GF-D8 (cell line): ENCODE measurements at places on chromosomes 1 and 21.

GRCh38 chr1:27135541-27136235 is 19.2 kb downstream of the SLC9A1 start:
- no peak for DNase-seq

DNA sequence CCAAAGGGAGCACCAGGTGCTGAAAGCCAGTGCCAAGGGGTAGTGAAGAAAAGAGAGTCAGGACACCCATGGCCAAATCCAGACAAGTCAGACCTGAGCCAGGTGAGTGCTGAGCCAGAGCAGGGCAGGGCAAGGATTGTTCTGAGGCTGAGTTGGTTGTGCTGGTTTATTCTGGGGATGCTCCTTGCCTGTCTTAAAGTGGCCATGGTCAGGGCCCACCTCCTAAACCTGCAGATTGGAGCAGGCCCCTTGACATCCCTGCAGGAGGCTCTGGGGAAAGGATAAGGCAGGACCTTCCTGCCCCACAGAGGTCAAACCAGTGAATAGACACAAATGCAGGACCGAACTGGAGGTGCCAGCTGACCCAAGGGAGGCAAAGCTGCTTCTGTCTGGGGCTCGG is 138.4 kb downstream of the HIVEP3 start:
- no peak for DNase-seq

DNA sequence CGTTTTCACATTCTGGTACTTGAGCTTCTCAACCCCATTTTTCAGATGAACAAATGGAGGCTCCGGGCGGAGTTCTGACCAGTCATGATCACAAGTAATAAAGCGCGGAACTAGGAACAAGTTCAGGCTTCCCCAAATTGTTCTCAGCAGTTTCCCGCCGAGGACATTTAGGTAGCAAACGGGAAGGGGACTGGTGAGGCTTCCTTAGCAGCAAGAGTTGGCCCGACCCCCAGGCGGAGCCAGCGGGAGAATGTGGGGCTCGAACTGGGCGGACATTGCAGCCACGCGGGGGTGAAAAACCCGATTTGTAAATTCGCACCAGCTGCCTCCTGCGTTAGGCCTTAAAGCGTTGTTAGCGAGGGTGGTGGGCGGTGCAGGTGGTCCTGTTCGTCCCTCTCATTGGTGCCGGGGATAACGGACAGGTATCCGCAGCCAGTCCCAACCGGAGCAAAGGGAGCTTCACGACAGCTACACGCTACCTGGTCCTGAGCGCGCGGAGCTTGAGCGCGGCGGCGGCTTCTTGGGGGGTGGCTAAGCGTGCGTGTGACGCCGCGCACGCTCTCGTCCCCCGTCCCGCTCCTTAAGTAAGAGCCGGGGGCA is 15.3 kb downstream of the SEMA6C start:
- DNase-seq: no peak

GRCh38 chr1:203152158-203153034 is 23.2 kb downstream of the MYBPH start:
- no peak for DNase-seq

DNA sequence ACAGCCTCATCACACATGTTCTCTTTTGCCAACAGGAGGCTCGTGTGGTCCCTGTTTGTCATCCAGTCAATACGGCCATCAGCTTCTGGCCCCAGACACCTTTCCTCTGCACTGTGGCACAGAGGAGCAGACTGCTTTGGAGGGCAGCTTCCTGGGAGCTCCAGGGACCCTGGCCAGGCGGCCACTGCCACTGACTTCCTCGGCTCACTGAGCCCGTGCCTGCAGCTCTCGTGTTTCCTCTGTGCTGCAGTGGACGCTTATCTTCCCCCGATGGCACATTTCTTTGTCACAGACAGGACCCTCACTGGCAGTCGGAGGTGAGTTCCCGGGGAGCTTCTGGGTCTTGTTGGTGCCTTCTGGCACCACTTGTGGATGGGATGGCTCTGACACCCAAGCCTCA is 67.0 kb upstream of the DIRAS3 start:
- DNase-seq: no peak

GRCh38 chr1:204370176-204370575 is 10.4 kb upstream of the PLEKHA6 start:
- DNase-seq: no peak

DNA sequence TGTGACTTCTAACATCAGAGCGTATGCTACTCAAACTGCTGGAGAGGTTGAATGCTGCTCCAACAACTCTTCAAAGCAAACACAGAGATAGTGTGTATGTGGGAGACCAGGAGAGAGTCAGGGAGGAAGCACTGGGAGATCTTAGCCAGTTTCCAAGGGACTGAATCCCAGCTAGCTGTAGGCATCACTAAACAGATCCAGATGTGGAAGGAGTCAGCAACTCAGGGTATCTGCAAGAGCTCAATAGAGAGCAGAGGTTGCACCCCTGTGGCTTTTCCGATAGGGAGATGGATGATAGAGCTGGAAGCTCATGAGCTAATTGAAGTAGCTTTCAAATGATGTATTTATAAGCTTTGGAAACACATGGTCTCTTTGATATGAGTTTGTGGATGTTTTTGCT is 168.9 kb upstream of the HOOK1 start:
- DNase-seq: no peak

DNA sequence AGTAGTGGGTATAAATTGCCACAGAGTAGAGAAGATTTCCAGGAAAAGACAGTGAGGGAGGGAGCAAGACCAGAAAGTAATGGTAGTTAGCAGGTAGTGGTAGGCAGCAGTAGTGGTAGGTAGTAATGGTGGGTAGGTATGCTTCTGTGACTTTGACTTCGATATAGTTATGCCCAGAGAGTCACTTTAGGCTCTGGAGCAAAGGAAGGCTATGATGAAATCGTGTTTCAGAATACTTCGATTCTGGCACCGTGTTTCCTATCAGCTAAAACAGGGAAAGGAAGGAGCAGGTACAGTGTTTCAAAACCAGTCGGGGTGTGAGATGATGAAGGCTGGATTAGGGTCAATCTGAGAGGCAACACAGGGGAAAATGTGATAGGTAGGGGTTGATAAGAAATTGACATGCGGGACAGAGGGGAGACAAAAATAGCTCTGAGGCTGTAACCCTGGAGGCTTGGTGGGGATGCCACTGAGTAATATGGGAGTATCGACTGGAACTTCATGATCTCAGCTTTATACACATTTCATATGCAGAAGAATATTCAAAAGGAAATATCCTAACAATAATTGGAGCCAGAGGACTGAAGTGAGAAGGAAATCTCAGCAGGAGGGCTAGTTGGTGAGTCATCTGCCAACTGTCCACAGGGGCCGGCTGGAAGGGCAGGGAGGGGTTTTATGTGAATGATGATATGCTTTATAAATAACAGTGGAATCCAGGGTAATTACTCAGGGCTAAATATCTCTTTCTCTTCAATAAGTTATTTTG is 25.2 kb upstream of the TRIM45 start:
- DNase-seq: no peak

DNA sequence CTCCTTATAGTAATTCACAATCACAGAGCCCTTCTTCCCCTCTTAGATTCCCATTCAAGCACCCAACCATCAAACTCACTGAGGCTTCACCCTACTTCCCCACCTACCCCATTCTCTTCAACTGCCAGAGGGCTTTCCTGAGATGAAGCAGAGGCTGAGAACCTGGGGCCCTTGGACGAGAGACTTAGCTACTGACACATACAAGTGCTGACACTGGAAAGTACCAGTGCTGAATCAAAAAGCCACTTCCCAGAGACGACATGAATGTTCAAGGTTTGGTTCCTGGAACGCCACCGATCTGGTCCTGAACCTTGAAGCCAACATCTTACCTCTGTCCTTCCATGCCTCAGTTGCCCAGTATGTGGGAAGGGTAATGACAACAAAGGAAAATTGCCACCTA is 16.6 kb upstream of the RAP1A start:
- DNase-seq: no peak

GRCh38 chr1:63454269-63454668 is 68.8 kb downstream of the ITGB3BP start:
- DNase-seq: no peak

DNA sequence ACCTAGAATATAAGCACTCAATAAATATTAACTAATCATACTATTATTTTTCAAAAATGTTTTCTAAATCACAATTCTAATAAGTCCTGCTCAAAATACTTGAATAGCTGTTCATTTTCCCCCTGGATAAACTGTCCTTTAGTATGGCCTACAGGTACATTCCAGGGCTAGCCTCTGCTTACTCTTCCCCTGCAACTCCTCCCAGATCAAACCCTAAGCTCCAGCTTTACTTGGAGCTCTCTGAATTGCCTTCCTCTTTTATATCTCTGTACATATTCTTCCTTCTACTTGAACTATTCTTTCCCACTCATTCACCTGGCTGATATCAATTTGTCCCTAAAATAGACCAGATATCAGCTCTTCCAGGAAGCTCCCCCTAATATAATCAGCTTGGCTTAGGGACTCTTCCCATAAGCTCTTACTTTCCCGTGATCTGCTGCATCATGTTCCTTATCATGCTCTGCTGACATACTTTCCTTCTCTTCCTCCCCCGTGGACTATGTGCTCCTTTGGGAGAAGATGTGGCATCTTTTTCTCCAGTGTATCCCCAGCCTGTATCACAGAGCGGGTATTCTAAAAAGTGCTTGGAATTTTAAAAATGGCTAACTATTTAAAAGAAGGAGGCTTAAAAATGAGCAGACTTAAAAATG is 43.1 kb upstream of the PIGC start:
- DNase-seq: no peak

GRCh38 chr21:43911015-43911934 is 46.3 kb downstream of the AGPAT3 start:
- no peak for DNase-seq

DNA sequence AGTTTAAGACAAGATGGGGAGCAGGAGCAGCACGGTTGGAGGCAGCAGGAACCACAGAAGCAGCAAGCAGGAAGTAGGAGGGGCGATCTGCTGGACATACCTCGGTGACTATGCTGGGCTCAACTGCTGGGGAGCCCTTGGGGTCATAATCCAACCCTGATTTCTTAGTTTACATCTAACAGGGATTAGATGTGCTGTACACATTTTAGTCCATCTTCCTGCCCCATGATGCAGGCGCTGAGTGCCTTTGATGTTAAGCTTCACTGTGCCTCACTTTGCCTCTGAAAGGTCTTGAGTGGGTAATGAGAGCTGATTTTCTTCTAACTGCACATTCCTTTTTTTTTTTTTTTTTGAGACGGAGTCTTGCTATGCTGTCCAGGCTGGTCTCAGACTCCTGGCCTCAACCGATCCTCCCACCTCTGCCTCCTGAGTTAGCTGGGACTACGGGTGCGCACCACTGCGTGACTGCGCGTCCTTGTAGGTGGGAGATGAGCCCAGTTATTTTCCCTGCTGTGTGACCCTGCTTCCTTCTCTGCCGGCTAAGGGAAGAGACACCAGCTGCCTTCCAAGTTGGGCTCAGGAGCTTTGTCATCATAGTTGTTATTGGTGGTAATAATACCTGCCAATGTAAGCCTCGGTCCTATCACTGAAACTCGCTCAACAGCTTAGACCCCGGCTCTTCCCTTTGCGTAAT is 1.1 kb upstream of the RCAN3 start:
- DNase-seq: peak; percentile 22

DNA sequence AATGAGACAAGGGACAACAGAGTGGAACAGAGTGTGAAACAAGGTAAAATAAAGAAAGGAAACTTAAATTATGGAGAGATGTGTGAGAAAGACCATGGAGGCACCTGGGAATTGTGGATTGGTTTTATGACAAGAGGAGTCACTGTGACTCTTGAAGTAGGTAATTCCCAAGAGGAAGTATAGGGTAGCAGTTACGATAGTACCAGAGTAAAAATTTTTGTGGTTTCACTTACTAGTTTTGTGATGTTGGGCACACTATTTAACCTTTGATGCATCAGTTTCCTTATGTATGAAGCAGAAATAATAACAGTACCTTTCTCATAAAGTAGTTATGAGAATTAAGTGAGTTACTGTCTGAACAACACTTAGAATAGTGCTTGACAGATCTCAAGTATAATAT is 267.9 kb upstream of the DPYD start:
- DNase-seq: no peak

GRCh38 chr1:233939451-233939850 is 35.0 kb downstream of the SLC35F3 start:
- DNase-seq: no peak

GRCh38 chr1:76267631-76268030 is 193.1 kb downstream of the ST6GALNAC3 start:
- no peak for DNase-seq

- no peak for DNase-seq
Measured at GRCh38 chr1:32703479-32704291, 1.1 kb upstream of the SYNC start.

- no peak for DNase-seq
Measured at GRCh38 chr1:168498159-168498631, 45.6 kb downstream of the XCL2 start.

DNA sequence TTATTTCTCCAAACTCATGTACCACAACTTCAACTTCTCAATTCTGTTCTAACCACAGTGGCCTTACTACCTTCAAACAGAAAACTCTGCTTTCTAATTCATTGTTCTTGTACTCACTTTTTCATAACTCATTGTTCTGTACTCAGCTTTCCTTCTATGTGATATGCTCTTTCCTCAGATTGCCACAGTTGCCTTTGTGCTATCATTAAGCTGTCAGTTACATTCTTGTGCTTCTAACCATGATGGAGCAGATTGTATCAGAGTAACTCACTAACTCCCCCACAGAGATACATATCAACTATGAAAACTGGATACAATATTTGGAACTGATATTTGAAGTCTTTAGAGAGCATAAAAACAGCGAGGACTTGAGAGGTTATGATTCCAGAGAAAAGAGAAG is 1213.7 kb downstream of the KCNT2 start:
- no peak for DNase-seq

DNA sequence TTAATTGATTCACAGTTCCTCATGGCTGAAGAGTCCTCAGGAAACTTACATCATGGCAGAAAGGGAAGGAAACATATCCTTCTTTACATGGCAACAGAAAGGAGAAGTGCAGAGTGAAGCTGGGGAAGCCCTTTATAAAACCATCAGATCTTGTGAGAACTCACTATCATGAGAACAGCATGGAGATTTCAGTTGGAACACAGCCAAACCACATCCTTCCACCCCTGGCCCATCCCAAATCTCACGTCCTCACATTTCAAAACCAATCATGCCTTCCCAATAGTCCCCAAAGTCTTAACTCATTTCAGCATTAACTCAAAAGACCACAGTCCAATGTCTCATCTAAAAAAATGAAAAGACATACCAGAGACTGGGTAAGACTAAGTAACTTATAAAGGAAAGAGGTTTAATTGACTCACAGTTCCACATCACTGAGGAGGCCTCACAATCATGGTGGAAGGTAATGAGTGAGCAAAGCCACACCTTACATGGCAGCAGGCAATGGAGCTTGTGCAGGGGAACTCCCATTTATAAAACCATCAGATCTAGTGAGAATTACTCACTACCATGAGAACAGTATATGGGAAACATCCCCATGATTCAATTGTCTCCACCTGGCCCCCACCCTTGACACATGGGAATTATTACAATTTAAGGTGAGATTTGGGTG is 105.2 kb downstream of the MRPL39 start:
- peak; percentile 90 for DNase-seq
